ENCODE measurements at places on chromosomes 11 and 22. TPM values are rescaled to one million over a fixed set of nuclear protein-coding genes. Genes with fewer than 3 reads are reported as not detected.
A peak's percentile ranks its signal among the peaks of the same experiment; 100 is the strongest.

DNA sequence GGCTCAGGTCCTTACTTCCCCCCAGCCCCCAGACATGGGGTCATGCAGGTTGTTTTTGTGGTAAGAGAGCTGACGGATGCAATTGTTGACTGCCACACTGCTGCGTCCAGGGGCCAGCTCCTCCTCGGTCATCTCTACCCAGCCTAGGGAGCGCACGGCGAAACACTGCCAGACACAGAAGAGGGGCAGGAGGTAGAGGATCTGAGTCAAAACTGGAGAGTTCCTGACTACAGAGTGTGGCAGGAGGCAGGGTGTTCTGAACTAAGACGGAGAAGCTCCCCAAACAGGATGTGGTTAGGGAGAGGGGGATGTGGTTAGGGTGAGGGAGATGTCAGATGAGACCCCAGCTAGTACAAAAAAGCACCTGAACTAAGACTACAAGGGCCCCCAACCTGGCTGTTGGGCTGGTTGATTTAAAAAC, 12.3 kb downstream of the SMPD1 start:
- DNase-seq: no peak

GRCh38 chr22:40023341-40023841, 28.6 kb downstream of the FAM83F start:
- no peak for DNase-seq

DNA sequence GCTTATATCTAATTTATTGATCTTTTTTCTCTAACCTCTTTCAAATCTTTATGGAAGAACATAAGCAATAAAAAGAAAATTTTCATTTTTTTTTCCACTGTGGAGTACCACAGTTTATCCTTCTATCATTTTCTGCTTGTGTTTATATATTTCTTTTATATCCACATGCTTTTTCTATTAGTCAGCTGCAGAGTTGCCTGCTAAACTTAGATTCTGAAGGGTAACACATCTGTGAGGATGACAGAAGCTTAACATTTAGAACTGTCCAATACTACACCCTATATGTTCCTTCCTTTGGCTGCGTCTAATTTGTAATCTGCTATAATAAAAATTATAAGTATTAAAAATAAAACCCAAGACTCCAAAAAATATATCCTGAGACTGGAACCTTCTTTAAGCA, 20.8 kb downstream of the CCDC90B start:
- DNase-seq: no peak

- DNase-seq: no peak
These were observed 101.6 kb downstream of the CSNK2A3 start for GRCh38 chr11:11251394-11251970.

DNA sequence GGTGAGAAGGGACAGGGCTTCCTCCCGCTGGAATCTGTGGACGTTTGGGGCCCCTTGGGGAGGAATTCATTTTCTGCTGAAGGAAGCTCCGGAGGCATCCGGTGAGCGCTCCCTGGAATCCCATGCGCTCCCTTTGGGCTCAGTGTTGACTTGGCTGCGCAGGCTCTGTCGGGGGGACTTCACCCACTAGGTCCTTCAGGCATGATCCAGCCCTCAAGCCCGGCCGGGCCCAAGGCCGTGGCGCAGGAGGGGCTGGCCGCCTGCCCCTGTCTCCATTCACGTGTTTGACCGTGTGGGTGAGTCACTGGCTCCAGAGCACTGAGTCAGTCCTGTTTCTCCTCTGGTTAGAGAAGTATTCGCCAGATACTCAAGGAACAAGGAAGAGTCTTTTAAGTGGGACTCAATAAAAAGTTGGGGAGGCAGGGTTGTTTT, 1.4 kb downstream of the CTTN start:
- peak; percentile 97 for DNase-seq

DNAJB7 gene
- not detected for total RNA-seq

PAMR1 gene
- 0.77 TPM for total RNA-seq

OPCML gene
- total RNA-seq: 0.51 TPM

All from cardiac muscle cell (in vitro differentiated cells and primary cell).